Right atrium auricular region (tissue), 2 donors: ENCODE measurements at places on chromosomes 3 and 15. TPM values are rescaled to one million over a fixed set of nuclear protein-coding genes. Genes with fewer than 3 reads are reported as not detected.

MYD88 gene
- total RNA-seq = 14.3 TPM

NPHP3 gene
- 15.3 TPM for total RNA-seq

ACTC1 gene
- 8,662 TPM for total RNA-seq

PRC1 gene
- 12.9 TPM for total RNA-seq

CAND2 gene
- 45.2 TPM for total RNA-seq

EIF1B gene
- total RNA-seq = 63.9 TPM

TRAK1 gene
- total RNA-seq = 172 TPM

USP3 gene
- total RNA-seq = 18.5 TPM

SHISA5 gene
- 66.9 TPM for total RNA-seq

ZBBX gene
- total RNA-seq = not detected

ALS2CL gene
- 12.5 TPM for total RNA-seq

SEMA3G gene
- 12.6 TPM for total RNA-seq

INSYN1 gene
- 32.7 TPM for total RNA-seq

ZNF148 gene
- 24.3 TPM for total RNA-seq

LYZL4 gene
- total RNA-seq = not detected

IL17RD gene
- total RNA-seq = 2.1 TPM

CYFIP1 gene
- 21.1 TPM for total RNA-seq

DAPK2 gene
- 28.8 TPM for total RNA-seq

HTR3E gene
- not detected for total RNA-seq

ACAN gene
- total RNA-seq = not detected

ACP3 gene
- total RNA-seq = 2.5 TPM

PLOD2 gene
- total RNA-seq = 30.5 TPM

MESP1 gene
- 2.3 TPM for total RNA-seq

ATP13A5 gene
- not detected for total RNA-seq

FILIP1L gene
- 112 TPM for total RNA-seq

ELL3 gene
- total RNA-seq = 2.4 TPM

MLF1 gene
- total RNA-seq = 117 TPM

ARNT2 gene
- total RNA-seq = 8.4 TPM

CDCP1 gene
- 2.8 TPM for total RNA-seq

GPR160 gene
- total RNA-seq = 0.96 TPM

GOLGA8O gene
- total RNA-seq = not detected

MST1R gene
- total RNA-seq = 1.2 TPM

STRIT1 gene
- total RNA-seq = not detected

SLC2A2 gene
- total RNA-seq = not detected

CLSTN2 gene
- 13.6 TPM for total RNA-seq

PRSS50 gene
- not detected for total RNA-seq

ZSCAN29 gene
- 10.1 TPM for total RNA-seq

P2RY1 gene
- total RNA-seq = 3.1 TPM

TPRG1 gene
- total RNA-seq = 2.1 TPM

TRIM42 gene
- total RNA-seq = not detected

THAP10 gene
- 6.3 TPM for total RNA-seq

RASGRF1 gene
- total RNA-seq = 1.0 TPM

SNX22 gene
- total RNA-seq = 12.4 TPM

ARPIN gene
- 8.3 TPM for total RNA-seq

NUP210 gene
- 4.4 TPM for total RNA-seq

ADAMTS9 gene
- total RNA-seq = 21.0 TPM

LSMEM2 gene
- total RNA-seq = 10.6 TPM

ANKUB1 gene
- not detected for total RNA-seq

HYAL2 gene
- total RNA-seq = 129 TPM

IQCF5 gene
- not detected for total RNA-seq

ALDH1L1 gene
- 24.0 TPM for total RNA-seq

CLDN16 gene
- total RNA-seq = 0.16 TPM

RPN1 gene
- 189 TPM for total RNA-seq

ABHD5 gene
- total RNA-seq = 20.2 TPM
